Muscle of leg (tissue), 16 donors: ENCODE measurements at places on chromosomes 2 and 18. TPM values are rescaled to one million over a fixed set of nuclear protein-coding genes. Genes with fewer than 3 reads are reported as not detected.

The POTEJ gene
- polyA plus RNA-seq = not detected

The PPIL3 gene
- 43.0 TPM for polyA plus RNA-seq

The SH2D6 gene
- polyA plus RNA-seq = 0.63 TPM

The CAPN14 gene
- polyA plus RNA-seq = not detected

DNA sequence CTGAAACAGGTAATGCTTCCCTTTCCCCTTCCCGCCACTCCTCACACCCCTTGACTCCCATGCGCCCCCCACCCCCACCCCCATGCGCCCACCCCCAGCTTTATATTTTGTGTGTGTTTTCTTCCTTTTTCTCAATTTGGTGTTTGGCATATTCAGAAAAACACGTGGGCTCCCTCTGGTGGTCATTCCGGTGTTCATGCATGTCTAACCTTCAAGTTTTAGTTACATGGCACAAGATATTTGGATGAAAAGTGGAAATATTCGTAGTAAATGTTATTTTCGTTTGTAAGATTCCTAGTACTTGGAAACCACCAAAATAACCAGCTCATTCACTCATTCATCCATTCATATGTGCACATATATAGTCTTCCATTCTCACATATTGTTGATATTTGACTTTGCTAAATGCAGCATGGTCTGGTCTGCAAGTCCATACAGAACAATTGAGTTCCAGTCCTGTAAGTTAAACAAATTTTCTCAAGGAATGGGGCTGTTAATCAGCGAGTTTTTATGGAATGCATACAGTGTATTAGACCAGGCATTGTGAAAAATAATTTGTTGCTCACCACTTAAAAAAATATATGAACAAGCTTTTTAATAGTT is 143.6 kb upstream of the MAP3K20 start:
- H3K27me3 ChIP-seq = no peaks in the 10 kb centered on the region
- no peaks in the 10 kb centered on the region for H3K36me3 ChIP-seq

DNA sequence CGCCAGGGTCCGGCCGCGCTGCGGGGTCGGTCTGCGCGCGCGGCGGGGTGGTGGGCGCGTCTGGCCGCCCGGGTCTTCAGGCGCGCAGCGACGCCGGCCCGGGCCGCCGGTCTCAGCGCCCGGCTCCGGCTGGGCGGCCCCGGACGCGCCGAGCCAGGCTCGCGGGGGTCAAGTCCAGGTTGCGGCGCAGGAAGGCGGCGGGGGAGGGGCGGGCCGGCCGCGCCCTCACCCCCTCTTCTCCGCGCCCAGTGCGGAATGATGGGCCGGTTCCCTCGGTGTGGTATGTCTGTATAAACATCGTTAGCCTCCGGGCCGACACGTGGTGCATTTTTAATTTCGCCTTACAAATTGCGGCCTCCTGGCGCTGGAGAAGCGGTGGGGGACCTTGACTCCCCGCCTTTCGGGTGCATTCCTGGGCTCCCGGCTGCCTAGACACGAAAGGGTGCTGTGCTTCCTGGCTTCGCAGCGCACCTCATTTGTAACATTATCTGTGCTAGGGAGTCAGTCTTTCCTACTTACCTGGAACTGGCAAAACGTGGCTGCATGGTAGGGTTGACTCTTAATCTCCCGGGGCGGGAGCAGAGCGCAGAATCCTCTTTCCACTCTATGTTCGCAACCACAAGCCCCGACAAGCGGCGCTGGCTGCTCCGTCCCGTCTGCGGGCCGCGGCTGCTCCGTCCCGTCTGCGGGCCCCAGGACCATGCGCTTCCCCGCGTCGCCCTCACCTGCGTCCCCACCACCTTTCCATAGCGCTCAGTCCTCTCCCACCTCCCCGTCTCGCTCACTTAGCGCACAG is 69.0 kb downstream of the CTAGE1 start:
- H3K27ac ChIP-seq = no peak overlapping the region
- H3K4me1 ChIP-seq = peaks cover 19% of the 10 kb centered on the region
- peak overlapping the region; percentile 30 for H3K4me3 ChIP-seq
- H3K36me3 ChIP-seq = no peaks in the 10 kb centered on the region
- peaks cover 48% of the 10 kb centered on the region for H3K27me3 ChIP-seq

- H3K27ac ChIP-seq = peak overlapping the region; percentile 74
- H3K36me3 ChIP-seq = no peaks in the 10 kb centered on the region
- peaks cover 45% of the 10 kb centered on the region for H3K4me1 ChIP-seq
- H3K27me3 ChIP-seq = no peaks in the 10 kb centered on the region
- DNase-seq = peak; percentile 60
Measured at GRCh38 chr2:231673348-231673770, 35.0 kb upstream of the PTMA start.

DNA sequence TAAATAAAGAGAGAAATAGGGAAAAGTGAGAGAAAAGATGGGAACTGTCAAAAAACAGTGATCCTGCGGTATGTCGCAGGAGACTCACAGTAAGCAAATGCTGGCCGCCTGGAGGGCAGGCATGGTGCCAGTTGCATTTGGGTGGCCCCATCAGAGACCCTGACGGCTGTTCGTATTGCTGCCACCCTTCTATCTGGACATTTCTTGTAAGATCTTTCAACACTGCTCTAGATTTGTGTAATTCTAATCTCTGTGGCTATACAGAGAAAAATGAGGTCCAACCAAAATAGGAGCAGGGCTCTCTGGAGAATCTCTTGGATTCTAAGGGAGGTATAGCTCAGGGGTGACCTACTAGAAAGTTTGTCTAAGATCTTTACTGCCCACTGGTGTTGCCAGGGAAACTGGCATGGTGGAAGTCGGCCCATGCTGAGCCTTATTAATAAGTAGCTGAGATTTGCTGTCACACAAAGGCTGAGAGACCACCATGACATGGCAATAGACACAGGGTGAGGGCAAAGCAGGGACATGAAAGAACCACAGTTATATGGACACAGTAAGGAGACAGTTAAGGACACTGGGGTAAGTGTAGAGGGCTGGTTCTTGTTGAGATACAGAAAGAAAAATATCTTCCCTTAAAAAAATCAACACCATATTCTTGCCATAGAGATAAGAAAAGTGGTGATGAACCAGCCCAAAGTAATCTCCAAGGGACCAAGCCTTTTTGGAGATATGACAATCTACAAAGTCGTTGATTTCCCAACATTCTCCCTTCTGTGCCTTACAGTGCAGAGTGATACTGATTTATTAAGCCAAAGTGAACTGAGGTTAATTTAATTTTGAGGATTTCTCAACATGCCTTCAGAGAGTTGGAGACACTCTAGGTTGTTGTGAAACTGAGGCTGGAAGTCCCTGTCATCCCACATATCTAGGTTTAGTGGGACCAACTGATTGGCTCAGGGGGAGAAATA is 26.4 kb upstream of the FZD7 start:
- no peak for DNase-seq
- H3K27me3 ChIP-seq = no peaks in the 10 kb centered on the region
- no peaks in the 10 kb centered on the region for H3K36me3 ChIP-seq

- H3K27ac ChIP-seq = peak overlapping the region; percentile 87
- no peaks in the 10 kb centered on the region for H3K36me3 ChIP-seq
- no peaks in the 10 kb centered on the region for H3K27me3 ChIP-seq
- no peak overlapping the region for H3K4me3 ChIP-seq
Measured at GRCh38 chr2:217279140-217279539, 419.3 kb upstream of the TNP1 start.

GRCh38 chr2:139170406-139170805 is 390.2 kb upstream of the NXPH2 start:
- no peaks in the 10 kb centered on the region for H3K4me1 ChIP-seq
- no peak for DNase-seq
- H3K27ac ChIP-seq = no peak overlapping the region
- H3K4me3 ChIP-seq = no peak overlapping the region
- H3K27me3 ChIP-seq = no peaks in the 10 kb centered on the region

DNA sequence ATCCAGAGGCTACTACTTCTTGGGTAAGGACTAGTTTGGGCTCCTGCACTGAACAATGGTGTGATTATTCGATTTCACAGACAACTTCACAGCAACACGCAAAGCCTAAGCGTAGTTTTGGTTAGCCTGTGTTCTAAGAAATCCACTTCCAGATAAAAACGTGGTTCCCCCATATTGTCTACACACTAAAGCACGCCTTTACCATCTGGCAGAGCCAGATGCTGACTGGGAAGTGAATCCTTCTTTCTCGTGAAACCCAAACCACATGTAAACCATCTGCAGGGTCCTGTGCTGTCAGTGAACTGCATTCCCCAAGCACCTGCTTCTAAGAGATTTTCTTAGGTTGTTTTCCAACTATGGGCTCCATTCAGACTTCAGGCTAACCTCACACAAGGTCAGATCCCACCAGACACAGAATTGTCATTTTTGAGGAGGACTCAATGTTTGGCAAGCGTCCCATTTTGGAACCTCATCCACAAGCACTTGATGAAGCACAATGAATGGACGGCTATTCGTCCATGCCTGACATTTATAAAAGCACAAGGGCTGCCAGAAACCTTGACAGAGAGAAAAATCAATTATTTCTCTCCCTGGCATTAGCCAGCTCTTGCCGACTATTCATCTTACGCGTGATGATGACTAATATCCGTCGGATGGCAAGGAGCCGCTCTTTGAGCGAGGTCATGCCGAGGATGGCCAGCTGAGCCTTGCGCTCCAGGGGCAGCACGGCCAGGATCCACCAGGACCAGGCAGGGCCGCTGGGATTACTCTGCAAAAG is 38.4 kb downstream of the LONRF2 start:
- no peak for DNase-seq
- H3K27me3 ChIP-seq = peaks cover 4% of the 10 kb centered on the region
- no peak overlapping the region for H3K27ac ChIP-seq

DNA sequence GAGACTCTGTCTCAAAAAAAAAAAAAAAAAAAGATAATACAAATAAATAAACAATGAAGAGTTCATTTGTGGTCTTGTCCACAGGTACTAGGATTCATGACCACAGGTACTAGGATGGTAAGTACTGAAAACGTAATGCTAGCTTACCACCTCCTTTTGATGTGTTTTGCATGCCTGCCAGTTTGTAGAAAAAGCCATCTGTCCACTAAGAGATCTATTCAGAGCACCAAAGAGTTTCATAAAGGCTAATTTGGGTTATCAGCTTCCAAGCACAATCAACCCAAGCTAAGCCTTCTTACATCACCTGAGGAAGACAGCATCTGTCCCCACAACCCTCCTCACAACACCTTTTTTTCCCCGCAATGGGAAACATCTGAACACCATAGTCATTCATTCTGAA is 477.2 kb downstream of the ZEB2 start:
- H3K36me3 ChIP-seq = no peaks in the 10 kb centered on the region
- no peaks in the 10 kb centered on the region for H3K27me3 ChIP-seq
- no peaks in the 10 kb centered on the region for H3K4me1 ChIP-seq
- DNase-seq = no peak

DNA sequence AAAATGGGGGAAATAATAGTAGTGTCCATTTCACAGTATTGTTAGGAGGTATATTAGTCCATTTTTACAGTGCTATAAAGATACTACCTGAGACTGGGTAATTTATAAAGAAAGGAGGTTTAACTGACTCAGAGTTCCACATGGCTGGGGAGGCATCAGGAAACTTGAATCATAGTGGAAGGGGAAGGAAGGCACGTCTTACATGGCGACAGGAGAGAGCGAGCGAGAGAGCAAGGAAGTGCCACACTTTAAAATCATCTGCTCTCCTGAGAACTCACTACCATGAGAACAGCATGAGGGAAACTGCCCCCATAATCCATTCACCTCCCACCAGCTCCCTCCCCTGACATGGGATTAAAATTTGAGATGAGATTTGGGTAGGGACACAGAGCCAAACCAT is 23.4 kb downstream of the MGAT5 start:
- no peaks in the 10 kb centered on the region for H3K27me3 ChIP-seq
- no peak overlapping the region for H3K4me3 ChIP-seq
- DNase-seq = no peak
- no peaks in the 10 kb centered on the region for H3K36me3 ChIP-seq

- no peaks in the 10 kb centered on the region for H3K27me3 ChIP-seq
- peak; percentile 82 for DNase-seq
- no peaks in the 10 kb centered on the region for H3K36me3 ChIP-seq
Measured at GRCh38 chr2:190069936-190070696, 7.6 kb upstream of the MSTN start.
